ENCODE measurements at places on chromosomes 6 and 20.

DNA sequence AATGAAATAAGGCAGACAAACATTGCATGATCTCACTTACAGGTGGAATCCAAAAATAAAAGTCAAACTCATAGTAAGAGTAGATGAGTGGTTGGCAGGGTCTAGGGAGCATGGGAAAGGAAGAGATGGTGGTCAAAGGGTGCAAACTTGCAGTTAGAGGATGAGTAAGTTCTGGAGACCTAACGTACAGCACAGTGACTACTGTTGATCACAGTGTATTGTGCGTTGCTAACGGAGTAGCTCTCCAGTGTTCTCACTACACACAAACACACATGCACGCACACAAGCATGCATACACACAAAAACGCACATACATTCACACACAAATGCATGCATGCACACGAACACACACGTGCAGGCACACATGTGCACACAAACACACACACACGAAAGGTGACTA is 54.9 kb downstream of the LY86 start:
- DNase-seq, result no peak

GRCh38 chr6:90249034-90249433 is 47.6 kb downstream of the BACH2 start:
- no peak for DNase-seq

GRCh38 chr6:33092385-33092784 is 16.6 kb downstream of the HLA-DPB1 start:
- DNase-seq, result no peak

GRCh38 chr6:6699741-6700367 is 111.3 kb downstream of the LY86 start:
- no peak for DNase-seq

GRCh38 chr6:161215193-161215592 is 58.7 kb downstream of the AGPAT4 start:
- DNase-seq, result no peak

DNA sequence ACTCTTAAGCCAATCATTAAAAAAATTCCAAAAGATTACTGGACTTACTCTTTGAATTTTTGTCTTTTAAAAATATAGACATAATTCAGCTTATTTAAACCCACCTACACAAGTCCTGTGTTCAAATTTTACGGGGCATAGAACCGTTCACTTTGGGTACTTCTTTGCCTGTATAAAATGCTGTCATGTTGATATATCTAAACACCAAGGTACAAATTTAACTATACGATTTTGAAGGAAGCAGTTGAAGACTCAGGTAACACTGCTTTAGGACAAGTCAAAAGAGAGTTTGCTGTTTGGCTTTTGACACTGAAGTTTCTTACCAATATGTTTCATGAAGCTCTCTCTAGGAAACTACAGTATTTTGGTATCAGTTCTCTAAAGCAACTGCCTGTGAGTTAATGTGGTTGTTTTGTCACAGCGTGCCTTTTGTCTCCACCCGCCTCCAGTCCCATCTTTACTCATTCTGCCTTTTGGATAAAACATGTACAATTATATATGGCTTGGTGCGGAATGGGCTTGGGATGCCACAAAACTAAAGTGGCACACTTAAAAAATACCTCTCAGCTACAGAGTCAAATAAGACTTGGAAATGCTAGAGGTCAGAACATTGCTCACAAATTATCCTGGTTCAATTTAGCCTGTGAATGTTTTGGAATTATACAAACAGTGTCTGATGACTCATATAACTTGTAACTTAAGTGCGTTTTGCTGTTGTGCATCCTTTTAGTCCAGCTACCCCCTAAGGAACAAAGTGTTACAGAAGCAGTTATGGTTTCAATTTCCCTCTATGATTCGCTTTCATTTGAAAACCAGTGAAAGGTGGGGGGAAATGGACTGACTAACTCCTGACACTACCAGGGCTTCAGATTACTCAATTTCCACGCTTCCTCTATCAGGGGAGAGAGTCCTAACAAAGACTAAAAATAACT is 38.7 kb downstream of the RGS17 start:
- DNase-seq, result no peak

- DNase-seq, result no peak
These were observed 47.6 kb downstream of the ZDHHC14 start for GRCh38 chr6:157428427-157429202.

- no peak for DNase-seq
These were observed 64.3 kb downstream of the ANKS1A start for GRCh38 chr6:34953061-34954025.

DNA sequence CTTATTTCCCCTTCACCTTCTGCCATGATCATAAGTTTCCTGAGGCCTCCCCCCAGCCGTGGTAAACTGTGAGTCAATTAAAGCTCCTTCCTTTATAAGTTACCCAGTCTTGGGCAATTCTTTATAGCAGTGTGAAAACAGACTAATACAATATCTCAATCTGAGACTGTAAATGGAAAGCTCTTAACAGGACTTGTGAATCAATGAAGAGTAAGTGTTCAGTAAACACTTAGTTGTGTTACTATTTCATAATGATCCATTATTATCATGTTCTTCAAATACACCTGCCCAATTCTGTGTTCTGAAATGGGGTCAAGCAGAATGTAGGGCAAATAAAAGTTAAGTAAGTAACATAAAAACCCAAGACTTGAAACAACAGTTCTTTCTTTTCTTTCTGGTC is 266.2 kb downstream of the TENT5A start:
- no peak for DNase-seq

DNA sequence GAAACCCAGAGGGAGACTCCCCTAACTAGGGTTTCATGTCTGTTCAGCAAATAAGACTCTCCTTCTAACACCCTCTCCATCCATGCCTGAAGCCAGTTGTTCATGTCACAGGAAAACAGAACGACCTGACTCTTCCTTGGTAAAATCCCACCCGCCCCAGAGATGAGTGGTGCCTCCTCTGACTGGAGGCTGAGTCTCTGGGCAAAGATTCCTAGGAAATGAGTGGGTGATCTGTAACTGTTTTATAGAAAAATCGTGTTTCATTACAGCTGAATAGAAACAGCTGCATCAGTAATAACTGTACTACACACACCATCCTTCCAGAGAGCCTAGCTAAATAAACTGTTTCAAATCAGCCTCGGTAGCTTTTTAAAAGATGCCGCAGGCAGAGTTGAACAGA is 37.4 kb upstream of the MRPS10 start:
- no peak for DNase-seq

- DNase-seq, result no peak
These were observed 728.9 kb upstream of the GJE1 start for GRCh38 chr6:141403827-141404226.

DNA sequence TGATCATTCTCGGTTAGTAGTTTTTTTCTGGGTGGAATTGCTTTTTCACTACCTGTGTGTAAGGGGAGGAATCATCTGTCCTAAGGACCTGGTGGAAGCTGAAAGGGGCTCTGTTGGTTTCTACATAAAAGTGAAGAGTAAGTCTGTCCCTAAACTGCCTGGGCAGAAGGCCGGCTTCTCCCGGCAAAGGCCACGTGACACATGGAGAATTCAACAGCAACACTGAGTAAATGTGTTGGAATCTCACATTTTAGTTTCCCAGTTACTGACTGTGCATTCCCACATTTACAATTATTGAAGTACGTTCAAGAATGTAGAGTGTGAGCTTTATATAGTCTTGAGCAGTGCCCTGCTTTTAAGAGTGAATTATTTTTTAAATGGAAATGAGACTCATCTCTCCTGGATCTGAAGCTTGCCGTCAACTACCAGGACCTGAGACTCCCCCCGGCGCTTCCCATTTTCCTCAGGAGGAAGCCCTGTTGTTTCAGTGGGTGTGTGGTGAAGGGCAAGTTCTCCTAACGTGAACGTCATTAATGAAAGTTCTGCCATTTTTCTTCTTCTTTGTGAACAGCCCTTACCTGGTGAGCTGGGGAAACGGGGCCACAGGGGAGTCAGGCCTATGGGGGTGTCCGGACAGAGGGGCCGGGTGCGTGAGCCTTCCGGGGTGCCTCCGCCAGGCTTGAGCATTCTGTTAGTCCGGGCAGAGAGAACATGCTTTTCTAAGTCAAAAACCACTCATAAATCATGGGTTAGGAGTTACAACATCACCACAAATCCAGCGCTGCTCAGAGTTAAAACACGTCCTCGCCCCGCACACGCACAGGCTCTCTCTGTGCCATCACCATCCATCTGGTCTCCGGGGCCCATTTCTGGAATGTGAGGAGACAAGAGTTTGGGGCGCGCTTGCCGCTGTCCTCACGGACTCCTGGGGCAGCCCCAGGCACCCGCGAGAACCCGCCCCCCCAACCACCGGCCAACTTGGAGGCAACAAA is 56.6 kb upstream of the SMOC2 start:
- no peak for DNase-seq

- DNase-seq, result no peak
These were observed 113.6 kb downstream of the TRERF1 start for GRCh38 chr6:42337985-42338743.

- no peak for DNase-seq
These were observed 54.7 kb downstream of the ELOVL5 start for GRCh38 chr6:53294095-53294494.

GRCh38 chr6:8953310-8953709 is 518.0 kb upstream of the SLC35B3 start:
- no peak for DNase-seq

DNA sequence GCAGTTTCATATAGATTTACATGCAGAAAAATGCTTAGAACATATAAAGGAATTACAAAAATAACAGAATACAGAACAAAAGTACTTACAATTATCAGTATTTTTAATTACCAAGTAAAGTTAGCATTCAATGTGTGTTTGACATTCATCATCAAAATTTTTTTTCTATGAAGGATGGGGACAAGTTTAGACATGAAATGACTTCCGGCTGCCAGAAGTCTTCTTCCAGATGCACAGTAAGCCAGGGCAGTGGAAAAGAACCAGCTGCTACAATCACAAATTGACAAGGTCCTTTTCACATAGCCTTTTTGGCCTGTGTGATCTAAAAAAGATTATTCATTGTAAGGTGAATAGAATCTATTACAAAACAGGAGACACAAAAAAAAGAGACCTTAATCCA is 73.8 kb downstream of the HUS1B start:
- no peak for DNase-seq

DNA sequence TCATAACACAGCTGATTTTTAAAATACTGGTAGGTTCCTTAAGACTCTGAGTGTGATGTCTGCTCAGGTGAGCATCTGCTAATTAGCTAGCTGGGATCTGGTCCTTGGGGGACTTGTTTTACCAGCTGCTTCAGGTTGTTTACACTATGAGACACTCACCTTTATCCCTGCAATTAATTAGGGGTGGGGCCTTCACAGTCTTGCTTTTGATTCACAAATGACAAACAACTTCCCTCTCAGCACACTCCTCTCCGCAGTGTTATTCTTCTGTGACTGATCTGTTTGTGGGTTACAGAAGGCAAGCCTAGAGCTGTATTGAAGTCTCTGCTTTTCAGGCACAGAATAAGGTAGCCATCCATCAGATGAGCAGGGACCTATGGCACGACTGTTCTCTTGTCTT is 62.0 kb upstream of the CD83 start:
- no peak for DNase-seq

DNA sequence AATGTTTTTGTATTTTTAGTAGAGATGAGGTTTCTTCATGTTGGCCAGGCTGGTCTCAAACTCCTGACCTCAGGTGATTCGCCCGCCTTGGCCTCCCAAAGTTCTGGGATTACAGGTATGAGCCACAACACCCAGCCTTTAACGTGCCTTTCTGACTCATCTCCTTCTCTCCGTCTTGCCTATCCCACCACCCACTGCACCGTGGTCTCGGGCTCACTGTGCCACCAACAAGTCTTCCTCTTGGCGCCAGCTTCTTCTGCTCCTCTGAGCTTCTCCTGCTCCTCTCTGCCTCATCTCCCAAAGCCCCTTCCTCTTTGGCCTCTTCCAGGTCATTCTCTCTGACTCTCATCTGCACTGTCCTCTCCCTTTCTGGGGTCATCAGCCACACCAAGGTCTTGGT is 41.0 kb downstream of the TMEM242 start:
- no peak for DNase-seq

DNA sequence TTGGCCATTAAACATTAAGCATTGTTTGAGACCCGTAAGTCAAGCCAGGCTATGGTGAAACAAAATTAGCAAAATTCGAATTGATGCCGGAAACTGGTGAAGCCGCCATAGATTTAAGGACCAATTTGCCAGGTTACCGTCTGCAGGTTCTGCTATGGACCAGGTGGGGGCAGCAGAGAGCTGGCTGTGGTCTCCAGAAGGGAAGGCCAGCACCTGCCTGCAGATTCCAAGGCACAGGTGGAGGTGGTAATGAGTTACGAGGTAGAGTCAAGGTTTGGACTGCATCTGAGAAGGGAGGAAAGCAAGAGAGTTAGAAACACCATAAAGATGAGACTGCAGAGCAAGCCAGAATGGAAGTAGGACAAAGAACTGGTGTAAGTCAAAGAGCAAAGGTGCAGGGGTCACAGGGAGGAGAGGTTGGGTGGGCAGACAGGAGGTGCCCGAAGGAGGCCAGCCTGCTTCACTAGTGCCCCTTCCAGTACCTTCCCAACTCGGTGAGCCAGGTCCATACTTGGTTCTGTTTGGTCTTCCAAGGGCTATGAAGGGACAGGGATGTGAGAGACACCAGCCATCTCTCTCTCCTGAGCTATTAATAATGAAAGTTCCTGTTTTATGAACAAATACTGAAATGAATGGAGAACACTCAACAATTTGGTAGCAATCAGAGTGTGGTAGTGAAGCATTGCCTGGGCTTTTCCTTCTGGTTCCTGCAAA is 131.6 kb upstream of the ESR1 start:
- DNase-seq, result no peak

DNA sequence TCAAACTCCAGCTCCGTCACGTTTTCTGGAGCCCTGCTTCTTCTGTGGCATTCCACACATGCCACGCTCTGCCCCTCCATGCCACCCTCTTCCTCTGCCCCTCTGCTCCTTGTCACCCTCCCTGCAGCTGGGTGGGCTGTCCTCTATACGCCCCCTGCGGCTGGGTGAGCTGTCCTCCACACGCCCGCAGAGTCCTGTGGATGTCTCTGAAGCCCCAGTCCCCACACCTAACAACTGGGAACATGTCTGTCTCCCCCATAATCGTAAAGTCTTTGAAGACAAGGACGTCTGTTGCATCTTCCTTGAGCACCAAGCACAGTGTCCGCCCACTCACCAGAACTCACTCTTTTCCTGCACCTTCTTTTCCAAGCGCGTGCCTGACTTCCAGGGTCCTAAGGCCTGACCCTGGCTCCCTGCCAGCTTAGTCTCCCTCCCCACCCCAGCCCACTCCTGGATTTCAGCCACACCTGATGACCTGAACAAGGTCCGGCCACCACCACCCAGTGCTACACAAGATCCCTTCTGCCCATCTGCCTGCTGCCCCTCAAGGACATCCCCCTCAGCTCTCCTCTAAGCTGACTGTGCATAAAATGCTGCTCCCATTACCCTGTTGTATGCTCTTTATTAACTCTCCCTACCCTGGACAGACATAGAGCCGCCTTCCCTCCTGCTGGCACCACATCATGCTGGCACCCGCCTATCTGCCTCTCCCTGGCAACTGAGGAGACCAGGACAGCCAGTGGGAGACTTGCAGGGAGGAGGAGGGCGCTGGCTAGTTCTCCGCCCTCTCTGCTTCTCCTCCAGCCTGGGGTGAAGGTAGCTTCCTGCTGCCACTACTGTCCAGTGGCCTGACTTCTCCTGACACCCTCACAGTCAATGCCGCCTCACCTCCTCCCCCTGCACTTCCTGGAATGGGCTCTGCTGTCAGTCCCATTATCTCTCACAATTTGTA is 10.7 kb upstream of the PRR18 start:
- DNase-seq, result no peak

GRCh38 chr6:22899426-22899825 is 330.1 kb downstream of the HDGFL1 start:
- DNase-seq, result no peak

GRCh38 chr20:55472704-55473103 is 532.6 kb downstream of the CBLN4 start:
- no peak for DNase-seq

GRCh38 chr20:49785852-49786175 is 26.8 kb upstream of the SLC9A8 start:
- DNase-seq, result no peak

GRCh38 chr20:15627501-15627903 is 945.7 kb downstream of the KIF16B start:
- no peak for DNase-seq

All from cortex of kidney (tissue), 1 donor.